Brain (organoid and tissue), 16 donors: ENCODE measurements at places on chromosomes 12 and 14.

DNA sequence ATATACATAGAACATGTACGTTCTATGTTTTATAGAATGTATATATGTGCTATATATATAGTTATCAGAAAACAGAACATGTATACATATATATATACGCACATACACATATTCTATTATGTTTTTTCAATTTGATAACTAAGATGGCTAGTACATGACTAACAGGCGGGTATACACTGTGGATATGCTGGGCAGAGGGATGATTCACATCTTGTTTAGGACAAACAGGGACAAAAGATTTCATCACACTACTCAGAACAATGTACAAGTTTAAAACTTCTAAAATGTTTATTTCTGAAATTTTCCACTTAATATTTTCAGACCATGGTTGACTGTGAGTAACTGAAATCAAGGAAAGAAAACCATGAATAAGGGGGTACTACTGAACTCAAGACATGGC is 17.4 kb downstream of the TIMELESS start:
- DNase-seq: no peak

DNA sequence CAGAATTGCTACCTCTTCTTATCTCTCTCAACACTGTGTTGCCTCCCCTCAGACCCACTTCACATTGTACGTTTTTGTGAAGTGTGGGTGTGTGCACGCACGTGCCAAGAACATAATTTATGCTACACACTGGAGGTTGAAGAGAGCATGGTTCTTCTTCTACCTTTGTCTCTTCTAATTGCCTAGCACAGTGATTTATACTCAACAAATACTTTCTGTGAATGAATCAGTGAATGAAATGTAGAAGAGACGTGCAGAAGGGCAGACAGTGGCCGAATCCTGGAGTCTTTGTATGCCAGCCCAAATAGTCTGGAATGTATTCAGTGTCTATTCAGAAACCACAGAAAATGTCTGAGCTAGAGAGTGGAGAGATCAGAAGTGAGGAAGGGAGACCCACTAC is 4.6 kb upstream of the SAMD4A start:
- no peak for DNase-seq

DNA sequence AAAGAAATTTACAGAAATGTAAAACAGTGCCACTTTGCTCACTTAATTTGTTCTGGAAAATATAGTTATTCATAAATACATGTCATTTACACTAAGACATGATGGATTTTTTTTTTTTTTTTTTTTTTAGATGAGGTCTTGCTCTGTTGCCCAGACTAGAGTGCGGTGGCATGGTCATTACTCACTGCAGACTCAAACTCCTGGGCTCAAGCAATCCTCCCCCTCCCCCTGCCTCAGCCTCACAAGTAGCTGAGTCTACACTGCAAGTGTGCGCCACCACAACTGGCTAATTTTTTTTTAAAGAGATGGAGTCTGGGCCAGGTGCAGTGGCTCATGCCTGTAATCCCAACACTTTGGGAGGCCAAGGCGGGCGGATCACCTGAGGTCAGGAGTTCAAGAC is 101.2 kb downstream of the PPP2R5C start:
- no peak for DNase-seq

- DNase-seq: no peak
These were observed 5.0 kb upstream of the ADGRD1 start for GRCh38 chr12:130948751-130949150.

GRCh38 chr14:31204593-31205534 is 2.7 kb downstream of the HECTD1 start:
- no peak for DNase-seq

GRCh38 chr12:88172844-88173407 is 30.8 kb downstream of the TMTC3 start:
- no peak for DNase-seq

DNA sequence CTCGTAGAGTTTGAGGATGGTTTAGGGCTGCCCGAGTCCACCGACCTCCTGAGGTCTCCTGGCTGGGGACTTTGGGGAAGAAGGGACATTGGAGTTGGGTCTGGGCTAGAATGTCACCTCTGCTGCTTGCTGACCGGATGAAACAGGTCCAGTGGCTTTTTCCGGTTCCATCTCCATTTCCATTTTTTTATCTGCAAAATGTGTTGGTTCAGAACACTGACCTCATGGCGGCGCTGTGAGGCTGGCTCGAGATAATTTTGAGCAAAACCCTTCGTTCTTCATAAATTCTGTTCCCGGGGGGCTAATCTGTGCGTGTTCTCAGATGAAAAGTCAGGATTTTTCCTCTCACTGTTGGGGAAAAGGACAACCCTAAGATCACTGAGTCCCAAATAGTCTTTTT is 11.7 kb upstream of the MYL2 start:
- DNase-seq: peak; percentile 48

GRCh38 chr12:13060581-13060980 is 16.4 kb downstream of the FAM234B start:
- no peak for DNase-seq

GRCh38 chr14:102058146-102058545 is 28.7 kb downstream of the HSP90AA1 start:
- DNase-seq: no peak

DNA sequence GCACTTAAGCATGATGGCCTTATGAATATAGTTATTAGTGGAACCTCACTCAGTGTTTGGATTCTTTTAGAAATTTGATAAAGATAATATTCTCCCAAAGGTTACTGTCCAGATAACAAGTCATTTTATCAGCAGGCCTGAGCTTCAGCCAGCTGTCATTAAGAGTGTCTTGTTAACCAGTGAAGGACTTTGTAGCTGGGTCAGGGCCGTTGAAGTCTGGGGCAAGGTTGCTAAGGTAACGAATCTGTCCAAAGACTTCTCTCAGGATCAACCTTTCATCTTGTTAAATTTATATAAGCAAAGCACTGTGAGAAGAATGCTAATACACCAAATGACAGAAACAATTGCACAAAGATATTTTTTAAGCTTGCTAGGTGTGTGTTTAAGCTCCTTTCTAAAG is 271.3 kb upstream of the TMPO start:
- no peak for DNase-seq

DNA sequence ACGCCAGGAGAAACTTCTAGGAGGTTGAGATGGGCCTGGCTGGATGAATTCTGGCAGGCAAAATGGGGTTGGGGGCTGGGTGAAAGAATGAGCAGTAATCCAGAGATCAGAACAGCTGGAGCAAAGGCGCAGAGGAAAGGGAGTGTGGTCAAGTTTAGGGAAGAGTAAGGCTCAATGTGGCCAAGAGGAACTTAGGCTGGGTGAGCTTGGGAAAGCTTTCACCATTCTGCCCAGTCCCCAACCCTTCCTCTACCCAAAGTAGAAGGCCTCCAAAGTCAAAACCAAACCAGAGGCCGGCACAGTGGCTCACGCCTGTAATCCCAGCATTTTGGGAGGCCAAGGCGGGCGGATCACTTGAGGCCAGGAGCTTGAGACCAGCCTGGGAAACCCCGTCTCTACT is 10.2 kb upstream of the RABGGTA start:
- DNase-seq: no peak

GRCh38 chr14:102625564-102626296 is 33.3 kb downstream of the RCOR1 start:
- no peak for DNase-seq

DNA sequence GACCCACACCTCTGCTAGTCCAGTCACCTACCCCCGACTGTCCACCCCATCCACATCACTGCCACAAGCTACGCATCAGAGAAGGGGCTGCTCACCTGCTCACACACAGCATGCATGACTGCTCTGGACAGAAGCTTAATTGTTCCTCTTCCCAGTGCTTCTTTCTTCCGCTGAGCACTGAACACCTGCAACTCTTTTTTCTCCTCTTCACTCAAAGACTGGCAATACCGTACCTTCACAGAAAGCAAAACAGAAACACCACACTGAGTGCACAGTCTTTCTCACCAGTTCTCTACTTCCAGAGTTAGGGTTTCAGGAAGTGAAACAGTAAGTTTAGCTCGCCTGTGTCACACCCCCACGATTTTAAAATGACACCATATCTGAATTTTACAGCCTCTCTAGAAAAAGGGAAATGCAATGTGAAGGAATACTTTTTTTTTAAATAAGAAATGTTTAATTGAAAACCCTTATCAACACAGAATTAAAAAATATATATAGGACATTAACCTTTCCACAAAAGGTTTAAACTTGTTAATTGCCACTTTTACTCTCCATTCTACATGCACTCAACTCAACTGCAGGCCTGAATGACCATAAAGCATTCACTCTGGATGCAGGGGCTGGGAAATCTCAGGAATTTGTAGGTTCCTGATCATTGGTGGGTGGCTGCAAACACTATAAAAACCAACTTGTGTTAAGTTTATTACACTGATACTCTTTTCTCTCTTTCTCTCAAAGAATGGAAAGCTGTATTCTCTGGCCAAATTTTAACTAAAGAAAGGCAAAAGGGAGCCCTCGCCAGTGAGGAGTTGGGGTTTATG is 120.0 kb downstream of the PRICKLE1 start:
- no peak for DNase-seq

GRCh38 chr14:90483571-90483974 is 86.7 kb downstream of the CALM1 start:
- no peak for DNase-seq

DNA sequence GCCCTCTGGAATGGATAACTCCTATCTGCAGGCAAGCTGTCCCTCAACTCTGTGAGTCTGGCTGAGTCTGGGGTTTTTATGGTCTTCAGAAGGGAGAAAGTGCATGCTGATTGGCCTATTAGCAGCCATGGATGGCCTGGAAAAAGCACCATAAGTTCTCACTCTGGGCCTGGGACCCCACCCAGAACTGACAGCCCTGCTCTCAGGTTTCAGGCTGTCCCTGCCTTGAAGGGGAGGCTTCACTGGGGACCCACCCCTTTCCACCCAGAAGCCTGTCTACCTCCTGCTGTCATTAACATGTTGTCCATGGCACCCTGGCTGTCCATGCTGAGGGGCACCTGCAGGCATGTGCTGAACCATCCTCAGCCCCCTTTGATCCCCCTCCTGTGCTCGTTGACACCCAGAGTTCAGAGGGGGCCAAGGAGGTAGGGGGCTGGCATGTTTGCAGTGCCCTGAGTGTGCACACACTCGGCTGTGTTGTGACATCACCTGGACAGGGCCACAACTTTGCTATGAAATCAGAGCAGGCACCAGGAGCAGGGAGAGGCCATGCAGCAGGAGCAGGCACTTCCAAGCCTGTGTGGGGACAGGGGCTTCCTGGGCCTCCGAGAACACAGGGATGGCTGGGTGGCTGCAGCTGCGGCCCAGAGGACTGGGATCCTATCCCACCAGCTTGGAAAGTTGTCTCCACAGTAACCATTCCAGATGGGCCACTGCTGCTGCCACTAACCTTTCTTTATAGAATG is 84.7 kb downstream of the ACSS3 start:
- DNase-seq: no peak

DNA sequence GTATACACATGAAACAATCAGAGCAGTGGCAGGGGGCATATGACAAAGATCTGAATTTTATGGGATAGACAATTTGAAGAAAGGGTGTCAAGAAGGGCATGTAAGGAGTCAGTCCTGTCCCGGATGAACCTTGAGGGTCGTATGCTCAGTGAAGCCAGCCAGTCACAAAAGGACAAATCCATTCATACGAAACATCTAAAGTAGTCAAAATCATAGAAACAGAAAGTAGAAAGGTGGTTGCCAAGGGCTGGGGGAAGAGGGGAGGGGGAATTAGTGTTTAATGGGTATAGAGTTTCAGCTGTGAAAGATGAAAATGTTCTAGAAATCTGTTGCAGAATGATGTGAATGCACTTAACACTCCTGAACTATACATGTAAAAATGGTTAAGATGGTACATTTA is 157.5 kb downstream of the TGFB3 start:
- DNase-seq: no peak

- DNase-seq: no peak
These were observed 2.8 kb downstream of the SLC2A13 start for GRCh38 chr12:40103043-40103442.

DNA sequence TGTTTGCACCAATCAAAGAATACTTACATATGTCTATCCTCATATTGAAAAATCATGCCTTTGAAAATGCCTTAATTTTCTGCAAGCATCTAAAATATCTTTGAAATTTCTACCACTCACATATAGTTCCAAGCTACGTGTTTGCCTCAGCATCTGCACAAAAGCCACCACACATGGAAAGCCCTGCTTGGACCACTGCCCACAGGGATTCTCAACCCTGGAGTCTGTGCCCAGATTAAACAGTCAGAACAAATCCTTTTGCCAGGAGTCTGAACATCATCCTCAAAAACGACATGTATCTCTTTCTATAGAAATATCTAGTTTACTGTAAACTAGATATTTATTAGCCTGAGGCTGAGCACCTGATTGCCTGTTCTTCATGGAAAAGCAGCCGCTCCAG is 32.6 kb downstream of the ARMH4 start:
- peak; percentile 70 for DNase-seq

GRCh38 chr12:91579516-91580263 is 397.1 kb upstream of the DCN start:
- no peak for DNase-seq

DNA sequence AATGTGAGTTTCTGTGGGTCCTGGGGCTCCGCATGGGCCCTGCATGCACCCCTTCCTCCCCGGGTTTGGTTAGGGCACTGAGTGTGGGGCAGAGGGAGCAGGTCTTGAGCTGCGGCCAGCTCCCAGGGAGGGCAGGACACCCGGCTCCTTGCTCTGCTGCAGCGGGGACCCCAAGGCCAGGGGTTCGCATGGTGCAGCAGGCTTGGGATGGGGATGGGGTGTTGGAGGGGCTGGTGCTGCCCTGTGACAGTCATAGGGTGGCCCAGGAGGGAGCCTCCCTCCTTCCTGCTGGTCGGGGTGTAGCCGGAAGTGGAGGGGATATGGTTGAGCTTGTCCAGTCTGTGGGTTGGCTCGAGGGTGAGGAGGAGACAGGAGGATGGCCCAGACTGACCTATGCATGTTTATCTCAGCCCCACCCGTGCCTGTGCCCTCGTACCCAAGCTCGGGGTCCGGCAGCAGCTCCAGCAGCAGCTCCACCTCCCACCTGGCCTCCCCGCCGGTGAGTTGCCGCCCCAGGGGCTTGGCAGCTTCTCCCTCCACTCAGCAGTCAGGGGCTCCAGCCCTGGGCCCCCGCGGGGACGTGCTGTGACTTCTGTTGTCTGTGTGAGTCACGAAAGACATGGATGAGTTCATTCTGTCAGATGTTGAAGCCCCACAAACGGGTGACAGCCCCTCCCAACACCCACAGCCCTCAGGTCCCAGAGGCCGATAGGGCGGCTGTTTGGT is 16.0 kb downstream of the ULK1 start:
- DNase-seq: no peak

DNA sequence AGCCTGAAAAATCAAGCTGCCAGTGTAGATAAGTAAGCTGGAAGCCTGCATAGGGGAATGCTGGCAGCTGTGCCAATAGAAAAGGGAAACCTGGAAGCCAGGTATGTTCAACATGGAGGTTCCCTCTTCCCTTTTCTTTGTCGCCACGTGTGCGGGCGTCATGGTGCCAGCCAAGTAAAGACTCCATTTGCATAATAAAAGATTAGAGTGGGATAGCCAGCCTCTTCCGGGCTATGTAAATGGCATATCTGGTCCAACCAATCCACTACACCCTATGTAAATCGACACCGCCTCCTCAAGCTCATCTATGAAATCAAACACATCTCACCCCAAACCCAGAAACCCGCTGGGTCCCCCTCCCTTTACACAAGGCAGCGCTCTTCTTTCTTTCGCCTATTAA is 5.6 kb upstream of the ADGRD1 start:
- DNase-seq: peak; percentile 45
